ENCODE measurements at places on chromosomes 4 and X. TPM values are rescaled to one million over a fixed set of nuclear protein-coding genes. Genes with fewer than 3 reads are reported as not detected.

HMGN5 gene
- 2.5 TPM for total RNA-seq

CYBB gene
- total RNA-seq = under 0.01 TPM

DDX60 gene
- total RNA-seq = 26.2 TPM

LONRF3 gene
- total RNA-seq = 0.19 TPM

GLRA3 gene
- total RNA-seq = not detected

HTN1 gene
- total RNA-seq = not detected

S100P gene
- not detected for total RNA-seq

CENPVL1 gene
- not detected for total RNA-seq

CPLX1 gene
- not detected for total RNA-seq

Data from regular cardiac myocyte (primary cell).